ENCODE measurements at places on chromosomes 13 and 19.
A peak's percentile ranks its signal among the peaks of the same experiment; 100 is the strongest.

GRCh38 chr19:16897029-16897855, 8.4 kb downstream of the F2RL3 start:
- DNase-seq = peak; percentile 65

DNA sequence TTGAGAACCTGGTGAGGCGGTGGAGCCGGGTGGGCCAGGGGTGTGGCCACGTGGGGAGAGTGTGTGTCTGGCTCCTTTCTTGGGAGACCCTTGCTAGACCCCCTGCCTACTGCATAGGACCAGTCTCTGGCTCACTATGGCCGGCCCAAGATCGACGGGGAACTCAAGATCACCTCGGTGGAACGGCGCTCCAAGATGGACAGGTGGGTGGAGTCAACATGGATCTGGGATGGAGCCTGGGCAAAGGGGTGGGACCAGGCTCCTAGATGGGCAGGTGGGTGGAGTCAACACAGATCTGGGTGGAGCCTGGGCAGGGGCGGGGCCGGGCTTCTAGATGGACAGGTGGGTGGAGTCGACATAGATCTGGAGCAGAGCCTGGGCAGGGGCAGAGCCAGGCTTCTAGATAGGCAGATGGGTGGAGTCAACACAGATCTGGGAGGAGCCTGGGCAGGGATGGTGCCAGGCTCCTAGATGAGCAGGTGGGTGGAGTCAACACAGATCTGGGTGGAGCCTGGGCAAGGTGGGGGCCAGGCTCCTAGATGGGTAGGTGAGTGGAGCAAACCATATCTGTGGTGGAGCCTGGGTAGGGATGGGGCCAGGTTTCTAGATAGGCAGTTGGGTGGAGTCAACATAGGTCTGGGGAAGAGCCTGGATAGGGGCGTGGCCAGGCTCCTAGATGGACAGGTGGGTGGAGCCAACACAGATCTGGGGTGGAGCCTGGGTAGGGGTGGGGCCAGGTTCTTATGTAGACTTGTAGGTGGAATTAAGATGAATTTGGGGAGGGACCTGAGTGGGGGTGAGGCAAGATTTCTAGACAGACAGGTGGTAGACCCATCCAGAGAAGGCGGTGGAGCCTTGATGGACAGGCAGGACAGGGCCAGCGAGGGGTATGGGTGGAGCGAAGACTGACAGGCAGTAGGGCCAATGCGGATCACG, 56.5 kb downstream of the VAV1 start:
- peak; percentile 32 for DNase-seq

GRCh38 chr19:35793381-35794165, 18.2 kb downstream of the ARHGAP33 start:
- no peak for DNase-seq

- DNase-seq = no peak
Measured at GRCh38 chr13:102236341-102236740, 165.5 kb downstream of the FGF14 start.

DNA sequence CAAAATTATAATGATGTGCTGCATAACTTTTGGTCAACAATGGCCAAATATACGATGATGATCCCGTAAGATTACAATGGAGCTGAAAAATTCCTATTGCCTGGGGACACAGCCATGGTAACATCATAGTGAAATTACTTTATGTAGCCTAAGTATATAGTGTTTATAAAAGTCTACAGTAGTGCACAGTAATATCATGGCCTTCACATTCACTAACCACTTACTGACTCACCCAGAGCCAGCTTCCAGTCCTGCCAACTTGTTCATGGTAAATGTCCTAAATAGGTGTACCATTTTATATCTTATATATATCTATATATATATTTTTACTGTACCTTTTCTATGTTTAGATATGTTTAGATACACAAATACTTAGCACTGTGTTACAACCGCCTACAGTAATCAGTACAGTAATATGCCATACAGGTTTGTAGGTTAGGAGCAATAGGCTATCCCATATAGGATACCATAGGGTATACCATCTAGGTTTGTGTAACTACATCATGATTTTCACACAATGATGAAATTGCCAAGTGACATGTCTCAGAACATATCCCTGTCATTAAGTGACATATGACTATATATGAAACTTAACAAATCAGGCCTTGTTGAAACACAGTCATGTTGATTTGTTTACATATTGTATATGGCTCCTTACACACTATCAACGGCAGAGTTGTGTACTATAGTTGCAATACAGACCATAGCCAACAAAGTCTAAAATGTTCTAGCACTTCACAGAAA, 23.7 kb downstream of the DIS3 start:
- no peak for DNase-seq

- DNase-seq = no peak
Measured at GRCh38 chr19:9913237-9914000, 22.9 kb downstream of the OLFM2 start.

DNA sequence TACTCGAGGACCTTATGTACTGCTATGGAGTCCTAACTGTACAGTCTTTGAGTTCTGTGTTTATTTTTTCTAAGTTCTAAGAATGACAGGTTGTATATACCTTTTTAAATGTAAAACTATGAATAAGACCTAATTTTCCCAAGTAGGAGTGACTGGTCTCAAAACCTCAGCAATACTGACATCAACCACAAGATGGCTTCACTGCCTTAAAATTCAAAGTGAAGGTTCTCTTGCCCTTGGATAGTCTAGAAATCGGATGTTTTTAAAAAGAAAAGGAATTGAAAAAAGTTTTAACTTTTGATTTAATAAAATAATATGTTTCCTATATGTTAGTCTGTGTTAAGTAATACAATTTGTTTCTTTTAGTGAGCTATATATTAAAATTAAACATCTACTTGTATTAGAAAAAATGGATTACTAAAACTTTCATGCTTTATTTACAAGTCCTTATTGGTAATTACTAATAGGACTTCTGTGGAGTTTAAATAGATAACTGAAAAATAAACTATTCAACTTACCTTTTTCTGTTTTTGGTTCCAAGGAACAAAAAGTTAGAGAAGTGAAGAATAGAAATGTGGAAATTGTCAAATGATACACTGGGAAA, 52.0 kb downstream of the TDRD3 start:
- no peak for DNase-seq

- no peak for DNase-seq
Measured at GRCh38 chr19:29625186-29625651, 19.1 kb downstream of the POP4 start.

- no peak for DNase-seq
Measured at GRCh38 chr13:41177616-41178015, 16.8 kb downstream of the KBTBD7 start.

GRCh38 chr13:112572366-112572765, 15.6 kb downstream of the TUBGCP3 start:
- no peak for DNase-seq

GRCh38 chr13:21670006-21670882, 629 bp upstream of the FGF9 start:
- DNase-seq = peak; percentile 65

DNA sequence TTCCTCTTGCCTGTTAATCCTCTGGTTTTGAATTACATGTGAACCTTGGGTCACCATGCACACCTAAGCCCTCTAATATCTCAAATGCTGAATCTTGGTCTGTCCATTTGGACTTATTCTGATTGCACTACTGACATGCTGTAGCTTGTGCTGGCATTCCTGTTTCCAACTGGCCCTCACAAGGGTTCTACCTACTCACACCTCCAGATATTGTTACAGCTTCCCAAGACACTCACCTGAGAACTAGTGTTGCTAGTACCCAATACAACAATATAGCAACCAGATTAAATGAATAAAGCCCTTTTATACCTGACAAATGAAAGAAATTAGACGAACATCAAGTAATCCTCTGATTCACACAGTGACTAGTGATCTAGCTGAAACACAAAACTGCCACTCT, 16.6 kb downstream of the TEX30 start:
- DNase-seq = no peak

DNA sequence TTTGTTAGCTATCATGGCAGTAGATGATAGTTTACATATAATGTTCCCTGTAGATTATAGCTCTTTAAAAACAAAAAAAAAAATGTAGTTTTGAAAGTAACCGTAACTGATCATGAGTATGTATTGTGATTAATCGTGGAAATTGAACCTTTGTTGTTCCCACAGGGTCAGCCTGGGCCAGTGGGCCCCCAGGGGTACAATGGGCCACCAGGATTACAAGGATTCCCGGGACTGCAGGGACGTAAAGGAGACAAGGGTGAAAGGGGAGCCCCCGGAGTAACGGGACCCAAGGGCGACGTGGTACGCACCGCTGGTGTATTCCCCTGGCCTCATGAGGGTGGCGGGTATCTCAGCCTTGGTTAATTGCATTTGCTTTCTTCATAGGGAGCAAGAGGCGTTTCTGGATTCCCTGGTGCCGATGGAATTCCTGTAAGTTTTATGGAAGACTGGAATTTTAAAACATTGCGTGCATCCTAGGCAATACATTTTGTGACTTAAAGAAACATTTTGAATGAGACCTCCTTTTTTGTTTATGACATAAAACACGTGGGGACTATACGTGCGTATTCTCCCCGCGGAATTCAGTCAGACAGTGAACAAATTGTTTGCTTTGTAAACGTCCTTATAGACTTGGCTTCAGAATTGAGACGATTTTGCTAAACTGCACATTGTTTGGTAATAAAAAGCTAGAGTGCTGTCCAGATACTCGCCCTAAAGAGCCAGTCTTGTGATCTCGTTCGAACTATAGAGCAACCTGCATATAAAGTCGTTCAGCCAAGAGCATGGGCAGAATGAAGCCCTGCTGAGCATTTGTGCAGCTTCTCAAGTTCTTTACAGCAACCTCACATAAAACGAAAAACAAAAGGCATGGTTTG, 117.7 kb downstream of the COL4A2 start:
- no peak for DNase-seq

DNA sequence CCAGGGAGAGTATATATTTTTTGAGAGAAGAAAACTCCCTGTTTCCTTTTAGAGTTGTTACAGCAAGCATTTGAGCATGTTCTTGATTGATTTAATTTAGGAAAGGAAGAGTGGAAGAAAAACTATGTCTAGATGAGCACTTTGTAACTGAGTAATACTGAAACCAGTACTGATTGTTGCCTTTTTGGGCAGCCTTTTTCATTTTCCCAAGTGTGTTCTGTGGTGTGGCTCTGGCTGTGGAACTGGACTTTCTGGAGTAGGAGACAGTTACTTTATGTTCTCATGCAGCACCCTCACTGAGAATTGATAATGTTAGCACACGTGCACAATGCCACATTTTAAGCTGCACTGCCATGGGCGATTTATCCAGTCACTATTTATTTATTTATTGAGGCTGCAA, 211.5 kb downstream of the LMO7 start:
- DNase-seq = no peak

DNA sequence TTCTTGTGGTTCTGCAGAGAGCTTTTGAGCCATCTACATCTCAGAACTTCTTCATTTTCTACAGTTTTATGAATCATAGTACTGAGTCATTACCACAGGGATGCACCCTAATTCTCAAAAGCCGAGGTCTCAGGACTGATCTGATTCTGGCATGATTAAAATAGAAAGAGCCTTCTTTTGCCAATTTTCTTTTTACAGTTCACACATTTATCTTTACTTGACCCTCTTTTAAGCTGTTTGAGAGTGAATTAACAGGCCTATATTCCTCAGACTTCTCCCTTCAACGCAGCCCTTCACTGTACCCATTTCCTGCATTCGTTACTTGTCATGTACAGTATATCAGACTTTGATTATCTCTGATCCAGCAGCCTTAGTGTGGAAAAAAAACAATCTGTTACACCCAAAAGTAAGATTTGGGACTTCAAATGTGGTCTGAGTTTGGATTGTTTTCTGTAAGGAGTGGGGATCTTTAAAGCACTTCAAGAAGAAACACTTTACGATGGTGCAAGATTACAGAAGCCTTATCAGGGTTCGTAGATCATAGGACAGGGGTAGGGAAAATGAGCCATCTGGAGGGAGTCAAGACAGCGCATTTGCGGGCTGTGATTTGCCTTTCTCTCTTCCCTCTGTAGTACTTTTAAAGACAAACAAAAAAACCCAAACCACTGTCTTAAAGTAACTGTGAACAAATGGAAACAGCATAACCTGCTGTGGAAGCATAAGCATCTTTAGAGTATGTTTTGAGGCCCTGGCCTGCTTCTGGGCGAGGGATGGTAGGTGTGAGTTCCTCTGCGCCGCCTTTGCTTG, 15.3 kb upstream of the GPR183 start:
- DNase-seq = peak; percentile 47

DNA sequence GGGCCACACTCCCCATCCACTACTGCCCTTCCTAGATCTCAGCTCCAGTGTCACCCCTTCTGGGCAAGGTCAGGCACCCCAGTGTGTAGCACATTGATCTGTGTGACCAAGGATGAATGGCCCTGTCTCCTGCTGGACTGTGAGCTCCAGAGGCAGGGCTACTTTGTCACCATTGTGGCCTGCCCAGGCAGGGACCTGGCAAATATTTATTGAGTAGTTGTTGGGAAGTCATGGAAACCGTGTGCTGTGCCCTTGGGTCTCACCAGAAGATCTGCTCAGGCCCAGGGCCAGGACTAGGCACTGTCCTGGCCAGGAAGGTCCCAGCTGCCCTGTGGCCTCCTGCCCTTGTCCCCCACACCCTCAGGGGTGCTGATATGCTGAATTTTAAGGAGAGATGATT, 10.5 kb downstream of the NACC1 start:
- no peak for DNase-seq

- no peak for DNase-seq
Measured at GRCh38 chr19:49823472-49823871, 5.4 kb downstream of the MED25 start.

GRCh38 chr13:41674246-41674645, 216.9 kb downstream of the RGCC start:
- DNase-seq = no peak

GRCh38 chr13:77860507-77860981, 58.1 kb downstream of the EDNRB start:
- DNase-seq = no peak

DNA sequence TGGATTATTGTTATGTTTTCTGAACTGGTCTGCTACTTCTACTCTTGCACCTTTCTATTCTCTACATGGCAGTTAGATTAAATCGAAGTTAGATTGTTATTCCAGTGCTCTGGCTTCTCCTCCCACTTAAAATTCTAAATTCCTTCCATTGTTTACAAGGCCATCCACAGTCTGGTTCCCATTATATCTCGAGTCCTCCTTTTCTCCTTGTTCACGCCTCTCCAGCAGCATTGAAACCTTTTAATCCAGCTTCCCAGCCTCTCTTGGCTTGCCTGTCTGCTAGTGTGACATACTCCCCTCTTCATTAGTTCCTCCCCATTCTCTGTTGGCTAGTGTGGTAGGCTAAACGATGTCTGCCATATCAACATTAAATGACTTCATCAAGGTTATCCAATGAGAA, 54.5 kb downstream of the DNAJC15 start:
- no peak for DNase-seq

GRCh38 chr19:42176649-42176989, 40.9 kb downstream of the DEDD2 start:
- DNase-seq = no peak

- no peak for DNase-seq
Measured at GRCh38 chr13:30827578-30827925, 78.5 kb upstream of the MEDAG start.

DNA sequence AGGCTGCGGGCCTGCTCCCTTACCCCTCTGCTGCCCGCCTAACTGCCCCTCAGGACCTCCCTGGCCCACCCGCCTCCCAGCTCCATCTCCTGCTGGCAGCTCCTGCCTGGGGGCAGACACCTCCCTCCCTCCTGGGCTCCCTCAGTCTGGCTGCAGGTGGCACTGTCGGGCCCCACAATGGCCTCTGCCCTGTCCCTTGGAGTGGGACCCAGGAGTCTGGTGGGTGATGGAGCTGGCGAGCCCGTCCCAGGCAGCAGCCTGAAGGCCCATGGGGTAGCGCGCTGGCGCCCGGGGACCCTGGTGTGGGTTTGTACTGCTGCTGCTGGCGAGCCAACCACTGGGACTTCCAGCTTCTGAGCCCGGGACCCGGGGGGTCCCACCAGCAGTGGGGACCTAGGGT, 83.6 kb downstream of the KDM4B start:
- DNase-seq = no peak

Data from activated naive CD4-positive, alpha-beta T cell treated with Interleukin-2 at 50 U/mL for 16 hours (primary cell).